Kidney (tissue), 22 donors: ENCODE measurements at places on chromosomes 7 and 10. TPM values are rescaled to one million over a fixed set of nuclear protein-coding genes. Genes with fewer than 3 reads are reported as not detected.

DNA sequence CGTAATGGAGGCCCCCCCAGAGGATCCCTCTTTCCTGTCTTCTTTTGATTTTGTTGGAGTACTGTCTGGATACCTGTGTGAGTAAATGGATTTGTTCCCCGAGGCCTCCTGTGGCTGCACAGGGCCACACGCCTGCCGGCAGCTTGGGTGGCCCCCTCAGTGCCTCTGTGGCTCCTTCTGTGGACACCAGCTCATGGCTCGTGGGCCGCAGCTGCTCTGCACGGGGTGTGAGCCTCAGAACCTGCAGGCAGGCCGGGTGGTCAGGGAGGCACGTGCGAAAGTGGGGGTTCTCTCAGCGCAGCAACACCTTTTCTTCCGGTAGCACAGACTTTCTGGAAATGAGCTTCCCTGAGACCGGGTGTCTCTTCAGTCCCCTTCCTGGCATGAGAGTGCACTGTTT is 70.3 kb downstream of the WDR37 start:
- DNase-seq, result no peak

EMX2 gene
- 82.8 TPM for total RNA-seq

SLC26A4 gene
- 2.5 TPM for total RNA-seq

DNA sequence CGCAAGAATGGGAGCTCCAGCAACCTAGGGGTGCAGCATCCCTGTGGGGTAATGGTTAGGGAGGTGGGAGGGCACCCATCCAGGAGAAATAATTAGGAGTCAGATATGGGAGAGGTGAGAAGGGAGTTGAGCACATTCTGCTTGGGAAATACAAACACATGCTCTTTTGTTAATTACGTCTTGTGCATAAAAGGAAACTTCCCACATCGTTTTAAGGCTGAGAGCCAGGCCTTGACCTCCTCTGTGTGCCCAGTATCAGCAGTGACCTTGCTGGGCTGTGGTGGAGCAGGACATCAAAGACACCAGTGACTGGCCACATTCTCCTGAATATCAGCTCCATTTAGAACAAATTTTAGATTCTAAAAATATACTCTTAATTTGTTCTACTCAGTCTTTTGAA is 22.6 kb downstream of the AKR1C4 start:
- no peak for DNase-seq

DNA sequence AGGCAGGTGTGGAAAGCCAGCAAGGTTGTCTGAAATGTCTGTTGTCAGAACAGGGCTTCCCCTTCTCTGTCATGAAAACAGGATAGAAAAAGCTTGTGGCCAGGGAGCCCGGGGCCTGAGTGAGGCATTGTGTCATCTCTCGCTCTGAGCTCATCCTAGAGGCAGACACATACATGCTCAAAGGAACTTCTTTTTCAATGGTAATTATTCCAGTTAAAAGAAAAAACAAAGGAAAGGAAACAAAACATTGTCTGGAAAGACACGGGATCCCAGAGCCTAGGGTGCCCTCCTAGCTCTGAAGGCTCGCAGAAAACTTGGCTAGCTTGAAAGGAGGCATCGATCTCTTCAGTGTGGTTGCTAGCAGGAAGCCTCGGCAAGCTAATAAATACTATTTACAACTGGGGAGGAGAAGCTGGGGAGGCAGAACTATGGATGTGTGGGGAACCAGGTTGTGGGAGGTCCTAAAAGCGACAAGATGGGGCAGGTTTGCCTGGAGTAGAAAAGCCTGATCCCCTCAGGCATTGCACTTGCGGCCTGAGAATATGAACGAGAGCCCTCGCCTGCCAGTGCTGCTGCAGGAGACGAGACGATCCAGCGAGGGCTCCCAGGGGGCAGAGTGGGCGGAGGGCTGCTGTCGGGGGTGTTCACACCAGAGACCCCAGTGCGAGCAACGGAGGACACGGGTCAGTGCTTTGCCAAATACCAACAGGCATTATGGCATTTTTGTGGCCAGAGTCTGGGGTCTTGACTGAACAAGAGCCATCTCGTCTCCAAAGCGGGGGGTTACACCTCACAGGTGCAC is 32.8 kb upstream of the DGKI start:
- DNase-seq, result no peak

DNA sequence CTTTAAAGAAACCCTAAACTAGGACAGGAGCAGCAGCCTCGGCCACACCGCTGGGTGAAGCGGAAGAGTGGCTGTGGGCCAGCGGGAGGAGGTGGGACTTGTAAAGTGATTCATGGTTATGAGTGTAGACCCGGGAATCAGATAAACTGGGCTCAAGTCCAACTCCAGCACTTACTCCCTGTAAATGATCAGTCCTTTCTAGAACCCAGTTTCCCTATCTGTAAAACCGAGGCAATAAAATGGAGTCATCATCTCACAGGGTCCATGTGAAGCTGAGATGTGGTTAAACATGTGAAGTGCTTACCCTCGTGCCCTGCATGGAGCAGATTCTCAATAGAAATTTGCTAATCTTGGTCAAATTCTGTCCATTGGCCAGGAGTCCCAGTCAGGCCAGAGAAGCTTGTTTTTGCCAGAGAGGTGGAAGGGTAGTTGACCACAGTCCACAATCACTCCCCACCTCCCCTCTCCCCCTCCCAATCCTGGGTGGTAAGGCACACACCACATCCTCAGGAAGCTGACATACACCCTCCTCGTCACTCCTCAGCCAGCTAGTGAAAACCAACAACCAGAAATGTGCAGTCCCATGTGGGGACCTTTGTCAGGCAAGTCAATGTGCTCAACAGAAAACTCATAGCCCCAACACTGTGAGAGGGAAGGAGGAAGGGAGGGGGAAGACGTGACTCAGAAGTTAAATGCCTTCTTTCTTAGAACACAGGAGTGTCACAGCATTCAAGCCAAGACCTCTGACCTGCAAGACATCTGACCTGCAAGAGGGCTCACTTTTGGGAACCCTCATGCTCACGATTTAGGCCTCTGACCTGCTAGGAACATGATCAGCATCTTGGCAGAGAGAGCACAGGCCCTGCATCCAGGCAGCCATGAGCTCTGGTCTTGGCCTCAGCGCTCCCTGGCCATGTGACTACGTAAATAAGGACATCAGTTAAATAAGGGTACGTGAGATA is 145.1 kb downstream of the PLXNA4 start:
- DNase-seq, result no peak

CYCS gene
- 94.3 TPM for total RNA-seq

STK32C gene
- 14.4 TPM for total RNA-seq

DNA sequence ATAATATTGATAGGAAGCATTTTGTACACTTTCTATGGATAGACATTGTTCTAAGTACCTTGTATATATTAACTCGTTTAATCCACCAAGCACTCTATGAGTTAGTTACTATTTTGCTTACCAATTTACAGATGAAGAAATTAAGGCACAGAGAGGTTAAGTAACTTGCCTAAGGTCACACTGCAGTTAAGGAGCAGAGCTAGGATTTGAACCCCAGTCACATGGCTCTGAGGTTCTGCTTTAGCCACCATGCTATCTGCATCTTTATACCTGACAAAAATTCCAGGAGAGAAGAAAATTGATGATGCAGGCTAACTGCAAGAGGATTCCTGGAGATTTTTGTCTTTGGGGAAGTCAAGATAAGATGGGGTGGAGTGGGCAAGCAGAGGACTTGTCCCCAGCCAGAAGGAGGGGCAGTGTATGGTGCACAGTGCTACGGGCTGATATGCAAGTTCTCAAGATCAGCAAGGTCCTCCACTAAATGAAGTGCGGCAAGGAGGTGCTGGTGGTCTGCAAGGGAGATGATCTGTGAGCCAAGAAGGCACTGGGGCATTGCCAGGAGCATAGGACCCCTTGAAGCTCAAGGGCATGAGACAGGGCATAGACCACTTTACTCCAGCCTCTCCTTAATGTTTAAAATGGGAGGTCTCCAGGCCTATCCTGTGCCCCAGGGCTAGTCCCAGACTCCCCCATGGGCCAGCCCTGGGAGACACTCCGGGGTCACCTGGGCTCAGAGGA is 430.6 kb downstream of the RPS24 start:
- DNase-seq, result no peak

- no peak for DNase-seq
Measured at GRCh38 chr10:95525033-95525418, 36.1 kb downstream of the SORBS1 start.

DNA sequence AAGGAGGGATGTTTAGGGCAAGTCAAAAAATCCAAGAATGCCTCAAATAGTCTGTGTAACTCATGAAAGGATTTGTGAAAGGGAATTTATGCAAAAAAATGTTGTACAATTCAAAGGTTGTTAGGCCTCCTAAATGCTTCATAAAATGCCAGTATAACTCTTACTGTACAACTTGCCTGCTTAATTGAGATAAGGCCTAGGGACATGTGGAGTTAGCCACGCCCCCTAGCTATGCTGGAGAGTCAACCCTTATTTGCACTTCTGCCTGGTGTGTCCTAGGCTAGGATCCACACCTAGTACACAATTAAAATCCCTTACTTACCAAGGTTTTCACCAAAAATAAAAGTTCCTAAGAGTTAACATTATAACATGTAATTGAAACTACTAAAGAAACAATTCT is 77.2 kb downstream of the ZNF680 start:
- DNase-seq, result no peak

GRCh38 chr10:93921338-93921737 is 27.6 kb downstream of the SLC35G1 start:
- no peak for DNase-seq

DNA sequence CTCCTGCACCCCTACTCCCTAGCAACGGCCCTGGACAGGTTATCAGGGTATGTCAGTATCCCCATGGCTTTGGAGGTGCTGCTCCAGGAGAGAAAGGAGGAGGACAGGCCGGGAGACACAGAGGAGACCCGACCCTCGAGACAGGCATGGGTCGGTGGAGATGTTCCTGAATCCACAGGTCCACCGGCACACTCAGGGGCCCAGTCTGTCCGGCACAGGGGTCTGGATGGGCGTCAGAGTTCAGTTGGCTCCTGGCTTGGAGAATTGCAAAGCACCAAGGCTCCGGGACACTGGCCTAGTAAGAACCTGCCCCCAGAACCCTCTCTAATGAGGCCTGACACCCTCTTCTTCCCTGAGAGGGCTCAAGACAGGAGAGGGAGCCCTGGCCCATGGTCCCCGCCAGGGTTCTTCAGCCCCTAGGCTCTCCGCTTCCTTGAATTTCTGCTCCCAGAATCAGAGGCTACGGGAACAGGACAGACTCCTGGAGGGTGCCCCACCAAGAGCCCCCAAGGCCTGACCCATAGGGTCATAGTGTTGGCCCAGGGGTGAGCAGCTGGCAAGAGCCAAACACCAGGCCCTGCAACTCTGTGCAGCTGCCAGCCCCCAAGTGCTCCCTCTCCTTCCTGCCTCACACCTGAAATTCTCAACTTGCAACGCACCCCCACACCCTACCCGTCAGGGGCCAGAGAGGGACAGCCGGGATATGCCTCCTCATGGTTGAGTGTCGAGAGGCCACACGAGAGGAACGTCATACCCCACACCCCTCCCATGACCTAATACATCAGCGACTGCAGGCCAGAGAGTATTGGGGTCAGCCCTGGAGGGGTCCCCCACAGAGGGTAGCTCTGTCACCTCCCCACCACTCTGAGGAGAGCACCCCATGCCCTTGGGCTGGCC is 5.5 kb upstream of the IRF5 start:
- DNase-seq, result no peak

PPP1R17 gene
- total RNA-seq, result not detected

DNA sequence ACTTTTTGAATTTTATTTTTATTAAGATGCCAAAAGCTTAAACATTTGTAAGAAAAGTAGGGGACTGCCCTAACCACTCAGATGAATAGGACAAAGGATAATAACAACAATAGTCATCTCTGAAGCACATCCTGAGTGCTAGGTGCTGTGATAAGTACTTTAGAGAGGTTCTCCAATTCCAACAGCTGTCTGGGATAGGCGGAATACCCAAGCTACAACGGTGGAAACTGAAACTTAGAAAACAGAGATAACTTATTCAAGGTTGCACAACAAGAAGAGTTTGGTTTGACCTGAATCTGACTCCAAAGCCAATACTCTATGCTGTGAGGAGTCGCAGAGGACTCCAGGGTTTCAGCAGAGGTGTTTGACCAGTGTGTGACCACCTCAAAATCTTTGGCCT is 2.0 kb downstream of the RTKN2 start:
- DNase-seq, result no peak

DNA sequence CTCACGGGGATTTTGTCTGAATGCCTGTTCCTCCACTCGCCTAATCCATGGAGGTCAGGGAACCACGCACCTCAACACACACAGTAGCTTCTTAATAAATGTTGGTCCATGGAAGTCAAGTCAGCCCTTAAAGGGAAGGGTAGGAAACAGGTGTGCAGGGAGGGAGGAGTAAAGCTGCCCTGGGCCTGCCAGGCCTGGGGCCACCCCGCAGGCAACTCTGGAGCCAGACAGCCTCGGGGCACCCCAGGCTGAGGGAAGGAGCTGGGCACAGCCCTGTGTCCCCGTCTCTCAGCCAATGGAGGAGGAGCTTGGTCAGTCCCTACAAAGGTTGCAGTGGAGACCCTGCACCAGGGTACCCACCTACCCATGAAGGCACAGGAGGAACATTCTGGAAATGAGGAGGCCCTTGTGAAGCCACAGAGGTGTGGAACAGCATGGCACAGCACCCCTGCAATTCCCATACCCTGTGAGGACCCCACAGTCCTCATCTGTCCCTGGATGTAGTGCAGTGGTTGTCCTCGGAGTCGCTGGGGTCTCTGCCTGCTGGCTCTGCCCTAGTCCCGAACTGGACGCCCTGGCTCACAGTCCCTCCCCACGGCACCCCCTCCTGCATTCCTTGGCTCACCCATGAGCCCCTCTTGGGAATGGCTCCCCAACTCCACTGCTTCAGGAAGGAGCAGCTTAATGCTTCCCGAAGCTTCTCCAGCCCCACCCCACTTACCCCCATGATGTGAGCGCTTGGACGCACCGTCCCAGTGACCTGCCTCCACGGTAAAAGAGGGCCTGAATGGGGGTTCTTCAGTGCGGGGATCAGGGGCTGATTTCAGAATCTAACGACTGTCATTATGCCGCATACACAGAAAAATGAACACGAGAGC is 79.2 kb upstream of the INSIG1 start:
- DNase-seq, result no peak

- DNase-seq, result no peak
Measured at GRCh38 chr10:15712883-15713282, 6.8 kb downstream of the ITGA8 start.

DNA sequence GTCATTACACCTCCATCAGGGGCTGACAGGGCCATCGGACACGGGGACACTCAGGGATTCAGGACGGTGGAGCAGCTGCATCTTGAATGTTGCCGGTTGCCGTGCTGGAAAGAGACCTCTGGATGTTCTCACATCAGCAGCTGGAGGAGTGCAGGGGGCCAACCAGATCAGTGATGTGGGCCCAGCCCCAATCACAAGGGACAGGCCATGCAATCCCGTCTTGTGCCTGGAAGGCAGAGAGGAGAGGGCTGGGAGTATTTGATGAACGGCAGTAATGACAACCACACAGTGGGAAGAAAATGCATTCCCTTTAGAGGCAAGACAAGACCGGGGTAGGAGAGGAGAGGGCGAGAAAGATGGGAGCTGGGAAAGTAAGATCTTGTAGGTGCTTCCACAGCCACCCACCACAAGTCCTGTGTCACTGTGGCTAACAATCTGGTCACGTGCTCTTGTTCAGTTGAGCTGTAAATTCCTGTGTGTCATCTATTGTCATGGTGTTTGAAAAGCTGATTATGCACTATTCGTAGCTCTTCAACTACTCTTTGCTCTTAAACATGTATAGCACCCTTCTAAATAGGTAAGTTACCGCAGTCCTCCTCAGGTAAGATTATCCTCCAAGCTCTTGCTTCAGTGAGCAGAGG is 85.9 kb upstream of the LEP start:
- DNase-seq, result no peak

POM121 gene
- total RNA-seq, result 31.4 TPM

PRR15 gene
- total RNA-seq, result 21.2 TPM

LBX1 gene
- total RNA-seq, result not detected
